ENCODE measurements at places on chromosomes 13 and 19. TPM values are rescaled to one million over a fixed set of nuclear protein-coding genes. Genes with fewer than 3 reads are reported as not detected.

GRCh38 chr19:49869009-49869483 lies 1.7 kb upstream of the PNKP start:
- no peak for DNase-seq

DNA sequence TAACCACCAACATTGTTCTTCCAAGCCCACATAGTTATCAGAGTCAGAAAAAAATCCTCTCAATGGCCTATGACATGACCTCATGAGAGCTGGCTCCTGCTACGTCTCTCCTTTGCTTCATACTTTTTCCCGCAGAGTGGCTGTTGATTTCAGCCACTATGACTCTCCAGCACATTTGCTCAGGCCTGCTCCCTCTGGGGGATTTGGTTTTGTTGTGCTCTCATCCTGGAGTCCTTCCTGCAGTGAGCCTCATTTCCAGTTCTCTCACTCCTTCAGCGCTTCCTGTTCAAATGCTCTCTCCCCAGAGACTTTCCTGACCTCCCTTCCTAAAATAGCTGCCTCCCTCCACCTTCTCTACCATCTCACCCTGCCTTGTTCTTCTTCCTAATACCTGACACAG lies 72.0 kb upstream of the USP29 start:
- no peak for DNase-seq

DNA sequence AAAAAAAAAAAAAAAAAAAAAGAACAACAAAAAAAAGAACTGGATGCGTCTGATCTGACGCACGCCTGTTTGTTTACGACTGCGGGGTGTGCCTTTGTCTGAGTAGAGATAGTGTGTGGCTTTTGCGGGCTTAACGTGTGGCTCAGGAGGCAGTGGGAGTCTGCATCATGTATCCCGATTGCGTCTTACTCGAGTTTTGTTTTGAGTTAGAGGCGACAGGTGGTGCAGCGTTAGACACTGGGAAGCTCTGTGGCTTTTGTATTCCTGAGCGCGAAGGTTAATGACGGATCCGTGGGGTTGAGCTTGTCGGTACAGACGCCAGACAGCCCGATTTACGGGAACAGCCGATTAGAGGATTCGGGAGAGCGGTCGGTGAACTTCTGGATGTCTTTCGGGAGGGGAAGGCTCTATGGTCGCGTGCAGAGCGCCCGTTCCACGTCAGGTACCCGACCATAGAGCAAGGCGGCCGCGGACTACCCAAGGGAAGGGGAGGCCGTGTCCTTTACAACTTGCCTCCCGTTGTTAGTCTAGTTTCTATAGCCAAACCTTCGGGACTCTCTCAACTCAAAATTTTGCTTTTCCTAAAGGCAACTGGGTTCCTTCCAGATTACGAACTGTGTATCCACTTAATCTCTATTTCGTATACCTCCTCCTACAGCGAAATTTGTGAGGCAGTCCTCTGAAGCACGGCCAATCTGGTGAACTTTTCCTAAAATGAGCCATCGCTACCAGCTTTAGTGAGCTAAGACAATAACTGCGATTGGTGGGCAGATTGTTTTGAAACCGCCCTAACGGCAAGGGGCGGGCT lies 926 bp upstream of the HNRNPUL1 start:
- DNase-seq = peak; percentile 77

DNA sequence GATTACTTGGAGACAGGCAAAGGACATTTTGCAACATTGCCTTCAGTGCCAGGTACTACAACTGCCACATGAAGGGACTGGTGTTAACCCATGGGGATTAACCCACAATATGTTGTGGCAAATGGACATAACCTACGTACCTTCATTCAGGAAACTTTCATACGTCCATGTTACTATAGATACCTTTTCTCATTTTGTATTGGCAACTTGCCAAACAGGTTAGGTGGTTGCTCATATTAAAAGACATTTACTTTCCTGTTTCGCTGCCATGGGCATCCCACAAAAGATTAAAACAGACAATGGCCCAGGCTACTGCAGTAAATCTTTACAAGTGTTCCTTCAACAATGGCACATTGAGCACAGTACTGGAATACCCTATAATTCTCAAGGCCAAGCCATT lies 925.3 kb downstream of the SLITRK6 start:
- DNase-seq = no peak

GRCh38 chr13:33289966-33290365 lies 4.4 kb upstream of the STARD13 start:
- no peak for DNase-seq

DNA sequence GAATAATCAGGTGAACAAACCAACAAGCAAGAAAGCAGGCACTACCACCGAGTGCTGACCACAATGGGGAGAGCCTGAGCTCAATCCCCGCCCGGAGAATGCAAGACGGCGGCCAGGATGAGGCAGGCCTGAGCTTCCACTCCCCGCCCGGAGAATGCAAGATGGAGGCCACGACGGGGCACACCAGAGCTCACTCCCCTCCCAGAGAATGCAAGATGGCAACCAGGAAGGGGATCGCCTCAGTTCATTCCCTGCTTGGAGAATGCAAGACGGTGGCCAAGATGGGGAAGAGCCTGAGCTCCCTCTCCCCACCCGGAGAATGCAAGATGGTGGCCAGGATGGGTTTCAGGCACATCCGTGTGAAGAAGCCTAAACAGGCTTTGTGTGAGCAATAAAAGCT lies 24.7 kb upstream of the MIER2 start:
- DNase-seq = no peak

Gene SLC1A6
- total RNA-seq = not detected

Gene RNF113B
- not detected for total RNA-seq
